ENCODE measurements at places on chromosomes 16 and 17. TPM values are rescaled to one million over a fixed set of nuclear protein-coding genes. Genes with fewer than 3 reads are reported as not detected.

GRCh38 chr17:48308581-48308980 is 121.4 kb downstream of the SKAP1 start:
- no peak for DNase-seq
- H3K27me3 ChIP-seq, result peaks cover 13% of the 10 kb centered on the region
- H3K4me1 ChIP-seq, result peaks cover 5% of the 10 kb centered on the region
- H3K4me3 ChIP-seq, result no peak overlapping the region
- H3K36me3 ChIP-seq, result no peaks in the 10 kb centered on the region

GRCh38 chr17:67478401-67479041 is 101.4 kb downstream of the PITPNC1 start:
- H3K4me3 ChIP-seq, result no peak overlapping the region
- H3K27ac ChIP-seq, result peak overlapping the region; percentile 63
- H3K27me3 ChIP-seq, result no peaks in the 10 kb centered on the region
- DNase-seq, result no peak
- H3K4me1 ChIP-seq, result peaks cover 4% of the 10 kb centered on the region

DNA sequence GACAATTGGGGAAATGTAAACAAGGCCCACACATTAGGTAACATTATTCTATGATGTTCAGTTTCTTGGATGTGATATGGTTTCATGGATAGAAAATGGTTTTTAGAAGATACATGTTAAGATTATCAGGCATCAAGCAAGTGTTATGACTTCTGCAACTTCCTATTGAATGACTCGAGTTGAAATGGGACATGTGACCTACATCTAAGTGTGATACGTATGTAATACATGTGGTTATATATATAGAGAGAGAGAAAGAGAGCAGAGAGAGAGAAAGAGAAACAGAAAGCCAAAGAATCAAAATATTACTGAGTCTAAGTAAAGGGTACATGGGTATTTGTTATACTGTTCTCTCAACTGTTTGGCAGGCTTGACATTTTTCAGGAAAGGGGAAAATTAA is 1.7 kb downstream of the TMEM170A start:
- H3K4me3 ChIP-seq, result no peak overlapping the region
- no peaks in the 10 kb centered on the region for H3K4me1 ChIP-seq
- DNase-seq, result no peak
- no peaks in the 10 kb centered on the region for H3K27me3 ChIP-seq
- no peaks in the 10 kb centered on the region for H3K36me3 ChIP-seq

GRCh38 chr17:68750208-68750562 is 149.0 kb upstream of the FAM20A start:
- H3K36me3 ChIP-seq, result no peaks in the 10 kb centered on the region
- H3K4me1 ChIP-seq, result no peaks in the 10 kb centered on the region
- no peak overlapping the region for H3K27ac ChIP-seq
- H3K27me3 ChIP-seq, result no peaks in the 10 kb centered on the region

DNA sequence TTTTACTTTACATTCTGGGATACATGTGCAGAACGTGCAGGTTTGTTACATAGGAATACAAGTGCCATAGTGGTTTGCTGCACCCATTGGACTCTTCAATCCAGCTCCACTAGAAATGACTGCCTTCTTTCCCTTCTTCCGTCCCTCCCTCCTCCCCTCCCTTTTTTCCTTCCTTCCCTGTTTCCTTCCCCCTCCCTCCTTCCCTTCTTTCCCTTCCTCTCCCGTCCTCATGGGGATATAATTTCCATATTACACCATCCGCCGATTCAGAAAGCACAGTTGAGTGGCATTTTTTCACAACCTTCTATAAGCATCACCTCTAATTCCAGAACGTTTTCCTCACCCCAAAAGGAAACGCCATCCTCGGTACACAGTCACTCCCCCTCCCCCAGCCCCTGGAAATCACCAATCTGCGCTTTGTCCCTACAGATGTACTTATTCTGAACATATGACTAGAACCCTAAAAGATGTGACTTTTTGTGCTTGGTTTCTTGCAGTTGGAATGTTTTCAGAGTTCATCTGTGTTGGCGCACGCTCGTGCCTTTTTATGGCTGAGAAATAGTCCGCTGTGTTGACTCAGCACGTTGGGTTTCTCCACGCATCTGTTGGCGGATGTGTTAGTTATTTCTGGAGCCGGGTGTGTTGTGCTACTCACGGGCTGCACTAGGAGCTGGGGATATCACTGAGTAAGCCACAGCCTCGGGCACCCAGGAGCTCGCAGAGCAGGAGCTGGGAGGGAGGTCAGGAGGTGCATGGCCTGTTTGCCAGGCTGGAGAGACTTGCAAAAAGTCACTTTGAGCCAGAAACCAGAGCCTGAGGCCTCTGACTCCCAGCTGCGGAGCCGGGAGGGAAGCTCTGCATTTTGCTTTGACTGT is 336.4 kb downstream of the SEC14L1 start:
- H3K4me3 ChIP-seq, result no peak overlapping the region
- DNase-seq, result no peak
- no peak overlapping the region for H3K27ac ChIP-seq
- peaks cover 55% of the 10 kb centered on the region for H3K36me3 ChIP-seq
- H3K27me3 ChIP-seq, result no peaks in the 10 kb centered on the region
- H3K4me1 ChIP-seq, result peaks cover 70% of the 10 kb centered on the region

- DNase-seq, result no peak
- H3K4me3 ChIP-seq, result no peak overlapping the region
- H3K36me3 ChIP-seq, result no peaks in the 10 kb centered on the region
- no peaks in the 10 kb centered on the region for H3K27me3 ChIP-seq
- H3K4me1 ChIP-seq, result no peaks in the 10 kb centered on the region
- no peak overlapping the region for H3K27ac ChIP-seq
Measured at GRCh38 chr16:52309446-52310416, 237.2 kb downstream of the TOX3 start.

DNA sequence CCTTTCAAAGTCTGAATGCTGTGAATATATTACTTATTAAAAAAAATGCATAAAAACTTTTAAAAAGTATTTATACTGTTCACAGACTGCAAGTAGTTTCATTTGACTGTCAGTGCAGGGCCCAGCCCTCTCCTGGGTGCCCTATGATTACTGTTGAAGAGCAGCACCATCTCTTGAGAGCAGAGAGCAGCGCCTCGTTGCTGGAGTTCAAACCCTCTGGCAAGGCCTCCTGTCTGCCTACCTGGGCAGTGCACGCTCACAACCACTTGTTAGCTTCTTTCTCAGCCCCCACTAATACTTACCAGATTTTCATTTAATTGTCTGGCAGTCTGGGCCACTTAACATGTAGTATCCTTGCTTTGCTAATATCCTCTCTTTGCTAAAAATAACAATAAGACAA is 233.4 kb downstream of the PHKB start:
- H3K4me3 ChIP-seq, result no peak overlapping the region
- H3K27ac ChIP-seq, result no peak overlapping the region
- no peak for DNase-seq
- H3K36me3 ChIP-seq, result peaks cover 7% of the 10 kb centered on the region
- no peaks in the 10 kb centered on the region for H3K27me3 ChIP-seq

LGALS9B gene
- not detected for total RNA-seq

GRCh38 chr16:79294568-79294967 is 306.0 kb downstream of the MAF start:
- H3K27me3 ChIP-seq, result no peaks in the 10 kb centered on the region
- no peak overlapping the region for H3K4me3 ChIP-seq
- H3K36me3 ChIP-seq, result no peaks in the 10 kb centered on the region
- H3K4me1 ChIP-seq, result no peaks in the 10 kb centered on the region
- no peak overlapping the region for H3K27ac ChIP-seq

PLA2G10 gene
- total RNA-seq, result not detected

DNA sequence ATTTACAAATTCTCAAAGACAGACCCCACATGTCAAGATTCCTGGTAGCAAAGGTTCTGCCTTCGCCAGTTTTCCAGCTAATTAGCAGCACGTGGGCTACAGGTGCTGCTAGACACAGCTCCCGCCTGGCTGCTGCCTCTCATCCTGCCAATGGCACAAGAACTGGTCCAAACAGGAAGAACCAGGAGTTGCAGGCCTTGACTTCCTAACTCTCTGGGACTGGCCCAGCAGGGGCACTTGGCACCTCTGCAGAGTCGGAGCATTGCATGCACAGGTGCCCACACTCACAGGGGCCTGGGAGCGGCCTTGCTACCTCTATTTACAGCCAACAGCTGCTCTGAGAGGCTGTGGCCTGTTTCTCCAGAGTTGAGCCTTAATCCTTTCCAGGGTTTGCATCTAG is 39.6 kb downstream of the TK2 start:
- H3K36me3 ChIP-seq, result no peaks in the 10 kb centered on the region
- peak overlapping the region; percentile 86 for H3K27ac ChIP-seq
- H3K4me3 ChIP-seq, result no peak overlapping the region
- DNase-seq, result no peak

DNA sequence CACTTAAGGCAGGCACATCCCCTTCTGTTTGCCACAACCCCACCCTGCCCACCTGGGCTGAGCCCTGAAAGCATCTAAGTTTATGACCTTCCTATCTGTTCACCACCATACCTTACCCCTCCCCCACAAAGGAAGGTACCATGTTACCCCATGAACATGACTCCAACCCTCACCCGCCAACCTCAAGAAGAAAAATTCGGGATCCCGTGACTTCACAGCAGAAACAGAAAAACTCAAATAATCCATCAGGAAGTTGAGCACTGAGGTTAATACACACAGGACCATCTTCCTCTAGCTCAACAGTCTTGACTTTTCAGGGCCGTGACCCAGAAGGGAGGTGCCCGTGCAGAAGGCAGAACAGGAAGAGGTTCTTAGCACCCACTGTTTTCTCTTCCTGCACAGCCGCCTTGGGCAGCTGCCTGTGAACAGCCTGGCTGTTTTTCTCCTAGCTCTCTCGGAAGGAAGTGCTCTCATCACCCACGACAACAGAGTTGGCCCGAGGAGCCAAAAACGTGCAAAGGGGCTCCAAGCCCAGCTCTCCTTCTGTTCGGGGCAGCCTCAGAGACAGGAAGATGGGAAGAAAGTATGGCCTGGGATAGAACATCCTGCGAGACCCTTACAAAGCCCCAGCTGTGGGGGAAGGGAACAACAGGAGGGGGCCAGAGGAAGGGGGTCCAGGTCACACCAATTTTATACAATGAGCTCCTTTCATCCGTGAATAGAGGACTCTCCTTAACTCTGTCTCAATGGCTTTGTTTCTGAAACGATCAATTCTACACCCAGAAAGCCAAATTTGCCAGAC is 101.1 kb downstream of the XYLT1 start:
- peak; percentile 94 for DNase-seq
- no peaks in the 10 kb centered on the region for H3K36me3 ChIP-seq
- H3K4me1 ChIP-seq, result peaks cover 80% of the 10 kb centered on the region
- no peaks in the 10 kb centered on the region for H3K27me3 ChIP-seq
- H3K27ac ChIP-seq, result peak overlapping the region; percentile 90

GRCh38 chr16:58913456-58913855 is 179.3 kb upstream of the GOT2 start:
- no peaks in the 10 kb centered on the region for H3K36me3 ChIP-seq
- H3K27me3 ChIP-seq, result no peaks in the 10 kb centered on the region
- no peak overlapping the region for H3K27ac ChIP-seq
- DNase-seq, result no peak

EPX gene
- total RNA-seq, result not detected

DNA sequence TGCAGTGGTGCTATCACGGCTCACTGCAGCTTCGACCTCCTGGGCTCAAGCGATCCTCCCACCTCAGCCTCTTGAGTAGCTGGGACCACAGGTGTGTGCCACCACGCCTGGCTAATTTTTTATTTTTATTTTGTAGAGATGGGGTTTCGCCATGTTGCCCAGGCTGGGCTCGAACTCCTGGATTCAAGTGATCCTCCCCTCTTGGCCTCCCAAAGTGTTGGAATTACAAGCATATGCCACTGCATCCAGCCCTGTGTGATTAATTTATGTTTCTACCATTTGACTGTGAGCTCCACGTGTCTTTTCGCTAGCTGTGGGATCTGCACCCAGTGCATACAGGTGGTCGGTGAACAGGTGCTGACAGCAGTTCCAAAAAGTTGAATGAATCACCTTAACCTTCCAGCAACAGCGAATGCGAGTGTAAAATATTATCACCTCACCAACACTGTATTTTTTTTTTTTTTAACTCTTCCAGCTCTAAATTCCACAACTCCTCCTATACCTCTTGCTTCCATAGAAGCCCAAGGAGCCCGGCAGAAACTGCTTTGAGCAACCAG is 484 bp upstream of the NUDT7 start:
- H3K27ac ChIP-seq, result peak overlapping the region; percentile 91
- no peak for DNase-seq
- H3K4me3 ChIP-seq, result peak overlapping the region; percentile 75
- H3K4me1 ChIP-seq, result peaks cover 6% of the 10 kb centered on the region
- H3K36me3 ChIP-seq, result peaks cover 15% of the 10 kb centered on the region
- H3K27me3 ChIP-seq, result no peaks in the 10 kb centered on the region

TUFM gene
- total RNA-seq, result 122 TPM

SLC16A5 gene
- 18.9 TPM for total RNA-seq

- H3K27me3 ChIP-seq, result no peaks in the 10 kb centered on the region
- no peak overlapping the region for H3K27ac ChIP-seq
- no peak for DNase-seq
- no peaks in the 10 kb centered on the region for H3K4me1 ChIP-seq
- H3K36me3 ChIP-seq, result peaks cover 7% of the 10 kb centered on the region
Measured at GRCh38 chr17:69547947-69548346, 133.4 kb downstream of the MAP2K6 start.

DNA sequence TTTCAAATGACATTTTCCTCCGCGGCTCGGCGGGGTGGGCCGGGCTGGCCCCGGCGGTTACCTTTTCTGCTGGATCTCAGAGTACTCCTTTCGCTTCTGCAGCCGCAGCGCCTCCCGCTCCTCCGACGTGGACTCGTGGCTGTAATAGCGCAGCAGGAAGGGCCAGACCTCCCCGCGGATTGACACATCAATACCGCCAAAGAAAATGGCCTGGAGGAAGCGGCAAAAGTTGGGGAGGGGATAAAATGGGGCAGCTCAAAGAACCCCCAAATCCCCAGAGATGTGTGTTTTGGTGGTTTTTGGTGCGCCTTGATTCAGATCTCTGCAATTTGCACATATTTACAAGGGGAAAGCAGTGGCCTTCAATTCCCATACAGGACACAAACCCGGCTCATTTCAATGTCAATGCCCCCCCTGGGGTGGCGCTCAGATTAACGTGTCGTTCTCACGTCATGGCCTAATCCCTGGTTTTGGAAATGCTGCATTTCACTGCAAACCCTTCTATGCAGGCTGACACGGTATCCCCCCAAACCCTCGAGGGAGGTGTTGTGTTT is 85.9 kb downstream of the TBC1D16 start:
- no peak overlapping the region for H3K27ac ChIP-seq
- peaks cover 6% of the 10 kb centered on the region for H3K4me1 ChIP-seq
- no peaks in the 10 kb centered on the region for H3K27me3 ChIP-seq
- no peak for DNase-seq

FADS6 gene
- 1.5 TPM for total RNA-seq

KRT9 gene
- total RNA-seq, result not detected

- peaks cover 75% of the 10 kb centered on the region for H3K36me3 ChIP-seq
- peak; percentile 38 for DNase-seq
- H3K27me3 ChIP-seq, result no peaks in the 10 kb centered on the region
- no peaks in the 10 kb centered on the region for H3K4me1 ChIP-seq
- H3K27ac ChIP-seq, result no peak overlapping the region
- no peak overlapping the region for H3K4me3 ChIP-seq
Measured at GRCh38 chr16:3745751-3746355, 28.5 kb upstream of the TRAP1 start.

SOX15 gene
- total RNA-seq, result not detected

- no peak overlapping the region for H3K4me3 ChIP-seq
- DNase-seq, result peak; percentile 61
- no peaks in the 10 kb centered on the region for H3K36me3 ChIP-seq
Measured at GRCh38 chr16:64346080-64346479, 775.8 kb downstream of the CDH11 start.

Measured in spleen (tissue), 13 donors.